ENCODE measurements at places on chromosomes 4 and X.

DNA sequence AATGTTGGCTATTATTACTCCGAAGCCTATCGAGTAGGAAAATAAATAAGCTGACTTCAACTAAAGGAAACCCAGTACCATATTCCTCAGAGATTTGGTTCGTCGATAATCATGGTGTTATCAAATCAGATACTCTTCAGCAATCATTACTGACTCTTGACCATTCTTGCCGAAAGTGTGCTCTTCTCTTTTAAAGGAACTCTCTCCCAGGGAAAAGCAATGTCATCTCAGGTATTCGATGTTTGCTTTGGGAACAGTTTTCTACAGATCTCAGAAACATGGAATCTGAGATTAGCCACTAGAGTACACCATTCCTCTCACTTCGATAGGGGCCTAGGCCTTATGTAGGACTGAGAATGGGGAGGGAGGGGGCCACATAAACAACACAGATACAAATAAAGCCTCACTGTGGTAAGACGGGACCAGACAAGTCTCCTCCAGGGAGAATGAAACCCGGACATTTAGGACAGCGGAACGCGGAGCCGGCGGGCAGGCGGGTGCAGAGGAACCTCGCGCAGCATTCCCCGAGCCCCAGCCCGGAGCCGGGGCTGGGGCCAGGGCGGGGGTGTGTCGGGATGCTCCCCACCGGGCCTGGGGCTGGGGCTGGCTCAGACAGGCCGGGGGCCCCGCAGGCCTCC, 581 bp downstream of the DNAJB14 start:
- DNase-seq = no peak

- DNase-seq = no peak
Observed at GRCh38 chr4:3864742-3865721, 98.8 kb downstream of the ADRA2C start.

- DNase-seq = no peak
Observed at GRCh38 chrX:150088042-150088441, 149.8 kb upstream of the EOLA2 start.

DNA sequence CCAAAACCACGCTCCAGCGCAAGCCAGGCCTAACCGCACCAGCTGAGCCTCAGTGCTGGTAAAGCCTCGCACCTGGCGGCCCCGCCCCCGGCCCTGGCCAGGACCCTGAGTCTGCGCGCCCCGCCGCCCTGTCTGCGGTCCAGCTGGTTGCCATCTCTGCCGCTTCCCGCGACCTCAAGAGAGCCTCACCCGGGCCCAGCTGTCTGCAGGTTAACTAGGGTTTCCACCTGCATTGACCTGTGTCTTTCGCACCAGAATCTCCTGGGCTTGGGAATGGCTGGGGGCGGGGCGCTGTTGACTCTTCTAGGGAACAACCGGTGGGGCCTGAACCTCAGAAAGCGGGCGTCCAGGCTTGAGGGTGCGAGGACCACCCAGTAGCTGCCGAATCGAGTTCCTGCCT, 207.7 kb upstream of the PRPS2 start:
- no peak for DNase-seq

- DNase-seq = no peak
Observed at GRCh38 chr4:86400216-86400615, 40.4 kb upstream of the MAPK10 start.

- no peak for DNase-seq
Observed at GRCh38 chrX:109714340-109714958, 18.6 kb downstream of the ACSL4 start.

GRCh38 chr4:574346-575161, 1.5 kb downstream of the TMEM271 start:
- DNase-seq = no peak

DNA sequence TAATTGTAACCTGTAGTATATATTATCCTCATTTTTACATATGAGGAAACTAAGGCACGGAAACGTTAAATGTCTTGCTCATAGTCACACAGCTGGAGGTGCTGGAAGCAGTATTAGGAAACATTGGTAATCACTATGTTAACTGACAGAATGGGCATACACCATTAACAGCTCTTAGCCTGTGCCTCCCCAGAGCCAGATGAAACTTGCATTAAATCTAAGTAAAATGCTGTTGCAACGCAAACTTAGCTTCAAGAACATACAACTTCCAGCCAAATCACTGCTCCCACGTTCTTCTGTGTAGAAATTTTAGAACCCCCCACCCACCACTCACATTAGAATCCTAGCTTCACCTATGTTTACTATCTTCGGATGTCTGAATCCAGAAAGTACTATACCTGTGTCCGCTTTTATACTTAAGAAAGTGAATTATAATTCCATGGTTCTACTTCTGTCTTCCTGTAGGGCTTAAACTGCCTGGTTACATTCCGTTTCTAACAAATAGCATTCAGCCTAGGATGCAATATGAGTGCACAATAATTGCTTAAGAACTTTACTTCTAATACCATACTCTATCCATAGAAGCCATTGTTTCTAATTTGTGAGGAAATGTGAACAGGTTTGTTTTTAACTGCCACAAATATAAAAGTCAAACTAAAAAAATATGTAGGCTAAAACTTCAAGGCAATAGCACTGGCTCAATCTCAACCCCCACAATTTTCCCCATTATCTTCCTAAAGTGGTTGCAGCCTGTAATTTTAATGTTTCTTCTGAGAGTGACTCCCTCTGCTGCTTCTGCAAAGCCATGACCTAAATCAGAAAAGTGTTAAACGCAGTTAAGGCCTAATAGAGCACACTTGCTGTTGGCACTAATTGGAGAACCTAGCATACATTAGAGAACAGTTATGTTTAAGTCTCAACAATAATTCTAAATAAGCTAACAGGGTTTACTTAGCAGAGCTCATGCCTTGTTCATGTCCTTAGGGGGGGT, 4.4 kb downstream of the UNC5C start:
- DNase-seq = no peak

DNA sequence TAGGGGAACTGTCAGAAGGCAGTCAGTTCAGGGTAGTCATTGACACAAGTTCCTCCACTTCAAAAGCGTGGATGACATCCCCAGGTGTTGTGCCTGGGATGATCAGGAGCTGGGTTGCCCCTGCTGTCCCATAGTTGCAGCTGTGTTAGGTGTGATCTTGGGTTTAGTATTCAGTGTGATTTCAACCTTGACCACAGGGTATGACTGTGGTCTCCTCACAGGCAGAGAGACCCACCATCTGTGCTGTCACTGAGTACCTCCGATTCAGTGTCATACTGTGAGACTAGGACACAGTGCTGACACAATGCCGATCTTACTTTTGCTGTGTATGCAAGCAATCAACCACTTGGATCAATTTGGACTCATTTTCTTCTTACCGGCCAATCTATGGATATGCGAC, 25.2 kb downstream of the FOXR2 start:
- DNase-seq = no peak

- no peak for DNase-seq
Observed at GRCh38 chr4:87216469-87216868, 3.9 kb downstream of the KLHL8 start.

- DNase-seq = no peak
Observed at GRCh38 chrX:13898603-13899002, 81.7 kb upstream of the GPM6B start.

GRCh38 chrX:42751573-42751972, 26.4 kb downstream of the PPP1R2C start:
- DNase-seq = no peak

DNA sequence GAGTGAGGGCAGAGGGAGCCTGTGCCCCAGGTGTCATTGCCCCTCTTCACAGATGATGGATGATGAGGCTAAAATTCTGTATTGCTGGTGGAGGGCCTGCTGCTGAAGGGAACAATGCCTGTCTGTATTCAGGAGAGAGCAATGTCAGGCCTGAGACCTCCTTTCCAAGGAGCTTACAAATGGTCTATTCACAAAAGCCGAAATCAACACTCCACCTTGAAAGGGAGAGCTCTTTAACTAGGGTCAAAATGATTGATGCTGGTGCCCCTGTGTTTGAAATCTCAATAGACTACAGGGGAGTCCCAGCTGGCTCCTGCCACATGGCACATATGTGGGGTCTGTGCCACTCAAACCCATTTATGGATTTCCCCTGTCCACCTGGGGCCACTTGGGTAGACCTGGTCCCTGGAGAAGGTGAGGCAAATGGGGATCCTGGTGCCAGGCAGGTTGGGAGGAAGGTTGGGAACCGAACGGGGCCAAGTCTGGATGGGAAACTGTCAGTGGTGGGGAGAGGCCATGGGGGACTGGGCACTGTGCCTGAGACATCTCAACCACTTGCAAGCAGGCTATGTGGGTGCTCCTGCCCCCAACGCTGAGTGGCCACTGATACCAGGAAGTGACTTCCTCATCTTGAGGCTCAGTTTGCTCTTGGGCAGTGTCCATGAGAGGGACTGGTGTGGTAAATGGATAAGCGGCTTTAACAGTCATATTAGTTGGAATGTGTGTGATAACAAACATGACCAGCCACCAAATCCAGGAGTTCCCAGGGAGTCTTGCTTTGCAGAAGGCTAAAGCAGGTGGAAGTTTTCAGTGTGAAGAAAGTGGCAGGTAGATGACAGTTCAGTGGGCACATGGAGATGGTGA, 223.8 kb upstream of the PSAPL1 start:
- DNase-seq = no peak

DNA sequence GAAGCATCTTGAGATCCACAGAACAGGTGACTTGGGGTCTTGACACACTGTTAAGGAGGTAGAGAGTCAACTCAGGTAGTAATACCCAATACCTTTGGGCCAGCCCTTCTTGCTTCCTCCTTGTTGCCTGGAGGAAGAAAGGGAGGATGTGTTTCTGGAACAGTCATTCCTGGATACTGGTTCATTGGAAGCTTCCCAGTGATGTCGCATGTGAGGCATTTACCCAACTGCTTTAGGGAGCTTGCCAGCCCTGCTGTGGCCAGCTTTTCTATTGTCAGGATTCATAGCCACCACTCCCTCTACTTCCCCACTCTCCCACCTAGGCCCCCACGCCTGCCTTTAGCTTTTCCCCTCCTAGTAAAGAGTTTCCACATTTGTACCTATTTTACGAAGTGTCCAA, 310.3 kb upstream of the PRPS2 start:
- no peak for DNase-seq

DNA sequence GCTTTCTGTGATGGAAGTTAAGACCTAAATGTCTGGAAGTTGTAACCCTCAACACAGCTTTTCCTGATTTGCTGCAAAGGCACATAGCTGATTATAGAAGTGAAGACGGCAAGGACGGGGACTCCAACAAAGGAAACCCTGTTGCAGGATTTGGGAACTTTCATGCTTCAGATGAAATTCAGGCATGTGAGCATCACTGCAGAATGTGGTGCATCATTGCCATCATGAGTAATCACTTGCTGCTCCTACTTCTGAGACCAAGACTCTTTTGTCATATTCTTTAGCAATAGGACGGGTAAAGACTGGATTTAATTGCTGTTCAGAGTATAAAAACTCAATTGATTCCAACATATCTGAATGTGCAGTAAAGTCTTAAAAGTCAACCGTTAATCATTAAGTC, 35.8 kb downstream of the YIPF6 start:
- no peak for DNase-seq

GRCh38 chr4:82482387-82482786, 52.0 kb downstream of the ENOPH1 start:
- DNase-seq = no peak

DNA sequence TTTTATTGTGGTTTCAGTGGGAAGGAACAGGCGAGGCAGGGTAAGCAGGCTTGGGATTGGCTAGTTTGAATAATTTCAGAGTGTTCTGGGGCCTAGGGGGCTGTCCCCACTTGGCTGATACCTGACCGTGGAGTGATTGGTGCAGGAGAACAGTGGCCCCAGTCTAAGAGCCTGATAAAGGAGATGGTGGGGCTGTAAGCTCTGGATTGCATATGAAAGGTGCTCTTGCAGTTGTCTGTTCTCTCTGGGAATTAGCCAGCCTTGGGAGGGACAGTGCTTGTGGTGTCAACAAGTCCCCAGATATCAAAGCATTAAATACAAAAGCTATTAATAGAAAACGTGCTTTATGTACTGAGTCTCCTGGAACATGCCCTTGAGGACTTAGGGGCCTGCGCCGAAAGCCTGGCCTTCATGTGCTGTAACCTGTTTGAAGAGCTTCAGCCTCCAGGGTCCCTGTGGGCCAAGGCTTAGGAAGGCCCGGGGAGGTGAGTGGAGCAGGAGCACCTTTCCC, 30.4 kb upstream of the CLTRN start:
- DNase-seq = no peak

- DNase-seq = no peak
Observed at GRCh38 chrX:118631586-118631985, 95.8 kb upstream of the IL13RA1 start.

GRCh38 chr4:156473151-156473550, 498.4 kb downstream of the PDGFC start:
- no peak for DNase-seq

DNA sequence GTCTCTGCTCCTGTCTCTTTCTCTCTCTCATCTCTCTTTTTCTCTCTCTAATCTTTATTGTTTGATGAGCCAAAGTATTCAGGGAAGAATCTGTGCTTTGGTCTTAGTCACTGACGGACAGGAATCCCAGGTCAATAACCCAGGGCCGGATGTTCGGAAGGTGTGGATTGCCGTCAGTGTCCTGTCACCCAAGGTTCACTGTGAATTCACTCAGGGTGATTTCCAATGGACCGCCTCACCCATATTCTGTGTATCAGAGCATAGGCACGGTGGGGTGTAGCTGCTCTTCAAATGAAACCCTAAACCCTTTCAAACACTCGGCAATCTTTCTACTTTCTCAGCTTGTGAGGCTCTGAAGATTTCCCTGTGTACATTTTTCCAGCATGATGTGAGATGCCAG, 144.6 kb upstream of the GPC4 start:
- DNase-seq = no peak

- no peak for DNase-seq
Observed at GRCh38 chrX:17798921-17799320, 61.6 kb downstream of the SCML1 start.

DNA sequence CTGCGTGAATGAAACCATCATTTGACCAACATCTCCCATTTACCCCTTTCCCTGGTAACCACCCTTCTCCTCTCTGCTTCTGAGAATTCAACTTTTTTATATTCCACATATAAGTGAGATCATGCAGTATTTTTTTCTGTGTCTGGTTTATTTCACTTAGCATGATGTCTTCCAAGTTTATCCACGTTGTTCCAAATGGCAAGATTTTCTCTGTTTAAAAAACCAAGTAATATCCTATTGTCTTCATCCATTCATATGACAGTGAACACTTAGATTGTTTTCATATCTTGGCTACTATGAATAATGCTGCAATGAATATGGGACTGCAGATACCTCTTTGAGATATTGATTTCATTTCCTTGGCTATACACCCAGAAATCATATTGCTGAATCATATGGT, 362.4 kb upstream of the SLC7A11 start:
- no peak for DNase-seq

- DNase-seq = no peak
Observed at GRCh38 chr4:14865804-14866203, 136.5 kb upstream of the CPEB2 start.

GRCh38 chrX:452598-452997, 65.9 kb upstream of the PPP2R3B start:
- no peak for DNase-seq

DNA sequence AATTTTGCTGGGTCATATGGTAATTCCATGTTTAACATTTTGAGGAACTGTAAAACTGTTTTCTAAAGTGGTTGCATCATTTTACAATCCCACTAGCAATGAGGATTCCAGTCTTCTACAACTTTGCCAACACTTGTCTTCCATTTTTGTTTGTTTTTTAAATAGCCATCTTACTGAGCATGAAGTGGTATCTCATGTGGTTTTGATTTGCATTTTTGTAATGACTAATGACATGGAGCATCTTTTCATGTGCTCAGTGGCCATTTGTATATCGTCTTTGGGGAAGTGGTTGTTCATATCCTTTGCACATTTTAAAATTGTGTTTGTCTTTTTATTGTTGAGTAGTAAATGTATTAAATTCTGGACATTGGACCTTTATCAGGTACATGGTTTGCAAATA, 94.7 kb downstream of the TMEM131L start:
- no peak for DNase-seq

- no peak for DNase-seq
Observed at GRCh38 chrX:317424-318067, 1.1 kb downstream of the GTPBP6 start.

All from cortex of kidney (tissue), 1 donor.